HFF-Myc (cell line): ENCODE measurements at places on chromosomes 1 and 21.
A peak's percentile ranks its signal among the peaks of the same experiment; 100 is the strongest.

DNA sequence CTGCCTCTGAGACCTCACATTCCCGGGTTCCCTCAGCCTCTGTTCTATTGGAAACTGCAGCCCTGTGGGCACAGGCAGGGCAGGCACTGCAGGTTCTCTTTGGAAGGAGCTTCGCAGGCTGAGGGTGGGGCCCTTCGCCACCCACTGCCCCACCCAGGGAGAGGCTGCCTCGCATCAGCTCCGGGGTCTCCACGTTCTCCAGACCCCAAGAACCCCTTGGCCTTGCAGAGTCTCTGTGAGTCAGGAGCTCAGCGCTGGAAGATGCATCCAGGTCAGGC lies 8.6 kb upstream of the C1orf159 start:
- DNase-seq: no peak

GRCh38 chr1:228653748-228654147 lies 81.5 kb upstream of the RHOU start:
- DNase-seq: no peak

DNA sequence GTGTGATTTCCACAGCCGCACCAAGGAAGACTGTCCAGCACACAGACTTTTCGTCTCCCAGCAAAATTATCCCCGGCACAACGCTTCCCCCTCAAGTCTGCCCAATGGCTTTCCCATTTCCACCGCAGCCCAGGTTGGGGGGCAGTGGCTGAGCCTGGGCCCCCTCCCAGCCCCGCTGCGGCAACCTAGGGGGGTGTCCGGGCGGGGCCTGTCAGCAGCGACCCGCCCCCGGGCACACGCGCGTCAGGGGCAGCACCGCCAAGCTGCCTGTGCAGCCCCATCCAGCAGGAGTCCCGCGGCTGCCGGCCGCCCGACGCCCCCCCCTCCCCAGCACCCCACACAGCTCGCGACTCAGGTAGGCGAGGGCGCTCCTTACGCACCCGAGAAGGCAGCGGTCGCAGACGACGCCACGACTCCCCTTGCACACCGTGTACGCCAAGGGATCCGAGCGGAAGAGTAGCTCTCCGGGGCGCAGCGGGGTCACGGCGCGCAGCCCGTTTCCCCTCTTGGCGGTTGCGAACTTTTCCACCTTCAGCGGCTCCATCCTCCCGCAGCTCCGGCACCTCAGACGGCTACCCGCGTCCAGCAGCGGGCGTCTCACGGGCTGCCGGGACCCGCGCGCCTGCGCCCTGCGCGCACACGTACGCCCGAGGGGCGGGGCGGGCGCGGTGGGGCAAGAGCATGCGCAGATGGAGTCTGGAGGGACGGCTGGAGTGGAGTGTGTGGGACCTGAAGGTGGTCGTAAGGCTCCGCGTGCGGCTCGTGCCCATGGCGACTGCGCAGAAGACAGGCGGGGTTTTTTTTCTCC lies at the start of gene SMYD3:
Gene SMYD3, minus strand, starts transcription at position 606 of the 808 bp plus-strand sequence.
- DNase-seq: peak; percentile 25

GRCh38 chr1:93641527-93641926 lies 40.1 kb downstream of the BCAR3 start:
- DNase-seq: no peak

DNA sequence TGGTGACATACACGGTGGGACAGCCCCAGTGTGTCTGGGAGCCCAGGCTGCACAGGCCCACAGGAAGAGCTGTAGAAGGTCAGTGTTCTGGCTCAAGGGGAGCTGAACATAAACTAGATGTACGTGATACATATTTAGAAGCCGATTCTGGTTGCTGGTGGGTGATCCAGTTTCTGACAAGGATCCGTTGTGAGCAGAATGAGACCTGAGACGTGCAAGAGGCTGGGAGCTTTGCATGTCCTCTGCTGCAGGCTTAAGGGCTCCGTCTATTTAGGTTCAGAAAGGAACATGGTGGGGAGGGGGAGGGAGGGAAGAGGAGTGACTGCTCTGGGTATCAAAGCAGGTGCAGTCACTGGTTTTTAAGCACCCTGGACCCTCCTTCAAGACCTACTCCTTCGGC lies 18.6 kb downstream of the LRRC38 start:
- no peak for DNase-seq

DNA sequence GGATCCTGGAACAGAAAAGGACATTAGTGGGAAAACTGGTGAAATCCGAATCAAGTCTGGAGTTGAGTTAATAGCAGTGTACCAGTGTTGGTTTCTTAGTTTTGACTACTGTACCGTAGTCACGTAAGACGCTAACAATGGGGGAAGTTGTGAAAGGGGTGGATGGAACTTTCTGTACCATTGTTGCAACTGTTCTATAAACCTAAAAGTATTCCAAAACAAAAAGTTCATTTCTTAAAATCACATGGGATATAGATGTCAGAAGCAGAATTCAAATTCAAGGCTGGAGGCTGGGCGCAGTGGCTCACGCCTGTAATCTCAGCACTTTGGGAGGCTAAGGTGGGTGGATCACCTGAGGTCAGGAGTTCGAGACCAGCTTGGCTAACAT lies 16.9 kb downstream of the ARHGEF19 start:
- no peak for DNase-seq

GRCh38 chr1:159218649-159219636 lies 14.3 kb downstream of the ACKR1 start:
- DNase-seq: no peak

GRCh38 chr1:214404154-214404553 lies 123.2 kb downstream of the SMYD2 start:
- no peak for DNase-seq

GRCh38 chr1:76669624-76670315 lies 197.5 kb upstream of the ST6GALNAC5 start:
- no peak for DNase-seq

DNA sequence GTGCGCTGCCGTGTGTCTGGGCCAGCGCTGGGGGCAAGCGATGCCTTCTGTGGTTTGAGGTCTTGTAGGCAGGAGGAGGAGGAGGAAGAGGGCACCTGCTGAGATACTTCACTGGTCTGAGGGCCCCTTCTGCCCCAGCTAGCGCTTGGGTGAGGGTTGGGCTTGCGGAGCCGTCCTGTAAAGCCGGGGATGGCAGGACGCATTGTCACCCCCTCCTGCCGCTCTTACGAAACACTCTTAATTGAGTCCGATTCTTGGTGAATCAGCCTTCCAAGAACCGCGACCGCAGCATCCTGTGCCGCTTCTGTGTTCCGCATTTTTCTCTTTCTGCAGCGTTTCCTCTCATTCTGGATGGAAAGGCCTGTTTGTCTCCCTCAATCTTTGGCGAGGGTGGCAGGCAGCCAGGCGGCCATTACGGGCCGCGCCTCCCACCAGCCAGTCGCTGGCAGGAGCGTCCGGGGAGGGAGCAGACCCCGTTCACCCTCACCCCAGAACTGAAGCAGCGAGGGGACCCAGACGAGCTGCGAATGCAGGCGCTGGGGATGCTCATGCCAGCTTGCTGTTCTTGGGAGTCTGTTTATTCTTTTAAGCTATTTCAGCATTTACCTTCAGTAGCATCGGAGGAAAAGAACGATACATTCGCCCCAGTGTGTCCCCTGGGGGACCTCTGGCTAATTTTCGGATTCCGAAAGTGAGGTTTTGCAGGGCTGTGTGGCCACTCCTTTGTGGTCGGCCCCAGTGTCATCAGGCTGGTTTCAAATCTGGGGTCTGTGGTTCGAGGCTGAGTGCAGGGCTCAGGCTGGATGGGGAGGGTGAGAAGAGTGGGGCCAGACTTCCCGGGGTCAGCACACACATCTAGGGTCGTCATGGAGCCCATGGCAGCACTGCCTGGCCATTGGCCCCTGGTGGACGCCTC lies 62.7 kb downstream of the SKI start:
- DNase-seq: peak; percentile 92

DNA sequence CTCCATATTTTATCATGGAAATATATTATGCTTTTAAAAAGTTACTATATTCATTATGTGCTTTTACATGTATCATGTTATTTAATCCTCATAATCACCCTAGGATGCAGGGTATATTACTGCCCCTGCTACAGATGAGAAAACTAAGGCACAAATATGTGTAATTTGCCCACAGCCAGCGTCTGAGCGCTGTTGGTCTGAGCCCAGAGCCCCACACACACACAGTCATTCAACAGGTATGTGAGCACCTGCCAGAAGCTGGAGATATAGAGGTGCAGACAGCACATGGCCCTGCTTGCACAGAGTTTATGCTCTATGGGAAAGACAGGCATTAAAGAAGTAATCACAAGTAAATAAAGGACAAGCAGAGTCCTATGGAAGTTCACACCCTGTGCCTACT lies 49.8 kb upstream of the SEC16B start:
- DNase-seq: no peak

- no peak for DNase-seq
These were observed 126.9 kb downstream of the LRIG2 start for GRCh38 chr1:113199760-113200455.

DNA sequence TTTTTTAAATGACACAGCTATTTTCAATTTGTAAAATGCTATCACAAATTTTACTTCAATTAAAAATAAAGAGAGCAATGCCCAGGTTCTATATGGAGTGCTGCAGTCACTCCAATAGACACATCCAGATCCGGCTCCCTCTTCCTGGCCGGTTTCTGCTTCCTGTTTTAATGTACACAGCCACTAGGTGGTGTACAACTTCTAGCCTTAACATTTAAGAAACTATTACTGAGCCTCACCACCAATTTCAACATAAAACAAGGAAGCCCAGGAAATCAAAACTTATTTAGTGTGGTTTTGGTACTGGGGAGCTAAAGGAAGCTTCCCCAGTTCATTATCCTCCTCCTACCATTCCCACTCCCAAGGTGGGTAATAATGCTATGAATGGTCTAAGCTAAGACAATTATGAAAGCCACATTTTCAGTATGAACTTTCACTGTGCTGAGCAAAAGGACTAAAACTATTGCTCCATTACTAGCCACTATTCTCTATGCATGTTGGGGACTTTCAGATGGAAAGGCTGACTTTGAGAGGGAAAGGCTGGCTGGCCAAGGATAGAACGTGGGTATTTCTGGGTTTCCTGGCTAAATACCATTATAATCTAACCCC lies 25.5 kb upstream of the MTMR11 start:
- peak; percentile 42 for DNase-seq

GRCh38 chr1:47229886-47230691 lies 1.9 kb downstream of the TAL1 start:
- DNase-seq: no peak

GRCh38 chr1:220616836-220617235 lies 73.3 kb upstream of the C1orf115 start:
- no peak for DNase-seq

GRCh38 chr1:235403593-235403992 lies 36.4 kb downstream of the TBCE start:
- no peak for DNase-seq

DNA sequence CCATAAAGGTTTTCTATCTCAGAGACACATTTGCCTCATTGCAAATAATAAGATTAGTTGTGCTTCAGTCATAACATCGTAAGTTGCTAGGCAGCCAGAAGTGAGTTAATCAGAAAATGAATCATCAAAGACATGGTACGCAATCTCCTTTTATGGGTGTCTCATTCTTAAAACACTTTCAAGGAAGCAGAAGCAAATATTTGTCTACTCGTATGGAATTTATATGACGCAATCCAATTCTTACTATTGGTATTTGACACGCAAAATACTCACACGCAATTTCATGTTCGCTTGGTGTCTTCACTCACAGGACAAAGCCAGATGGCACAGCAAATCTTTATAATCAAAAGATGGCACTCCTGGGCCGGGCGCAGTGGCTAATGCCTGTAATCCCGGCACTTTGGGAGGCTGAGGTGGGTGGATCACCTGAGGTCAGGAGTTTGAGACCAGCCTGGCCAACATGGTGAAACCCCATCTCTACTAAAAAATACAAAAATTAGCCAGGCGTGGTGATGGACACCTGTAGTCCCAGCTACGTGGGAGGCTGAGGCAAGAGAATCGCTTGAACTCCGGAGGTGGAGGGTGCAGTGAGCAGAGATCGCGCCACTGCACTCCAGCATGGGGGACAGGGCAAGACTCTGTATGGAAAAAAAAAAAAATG lies 56.4 kb downstream of the HLCS start:
- peak; percentile 96 for DNase-seq

DNA sequence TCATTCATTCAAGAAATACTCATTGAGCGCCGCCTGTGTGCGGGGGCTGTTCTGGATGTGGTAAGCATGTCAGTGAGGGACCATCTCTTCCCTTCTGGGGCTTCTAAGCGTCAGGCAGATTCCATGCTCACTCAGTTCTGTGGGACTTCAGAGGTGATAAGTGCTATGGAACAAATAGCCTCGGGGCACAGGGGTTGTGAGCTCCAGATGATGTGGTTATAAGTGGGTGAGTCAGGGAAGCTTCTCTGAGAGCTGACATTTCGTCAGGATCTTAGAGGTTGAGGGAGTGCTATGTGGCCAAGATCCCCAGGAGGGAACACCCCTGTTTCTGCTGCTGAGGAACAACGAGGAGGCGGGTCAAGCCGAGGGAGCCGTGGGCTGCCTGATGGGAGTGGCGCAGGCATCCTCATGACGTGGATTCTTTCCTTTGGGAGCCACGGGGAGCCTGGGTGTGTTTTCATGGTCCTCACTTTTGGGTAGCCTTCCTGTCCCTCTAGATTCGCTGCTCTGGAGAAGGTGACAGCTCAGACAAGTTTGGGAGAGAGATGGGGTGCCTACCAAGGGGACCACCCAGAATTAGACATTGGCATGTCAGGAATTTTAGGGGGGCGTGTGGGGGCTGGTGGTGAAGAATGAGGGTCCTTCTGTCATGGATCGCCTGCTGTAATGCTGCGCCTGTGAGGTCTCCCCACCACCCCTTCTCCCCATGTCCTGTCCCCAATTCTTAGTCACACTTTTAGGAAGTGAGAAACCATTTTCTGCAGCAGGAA lies 38.5 kb downstream of the HUNK start:
- DNase-seq: peak; percentile 88

GRCh38 chr1:9817734-9818133 lies 6.0 kb downstream of the CLSTN1 start:
- no peak for DNase-seq

- no peak for DNase-seq
These were observed 260.5 kb upstream of the CHRM3 start for GRCh38 chr1:239125893-239126292.

GRCh38 chr1:70400335-70400734 lies 10.7 kb upstream of the CTH start:
- DNase-seq: no peak

DNA sequence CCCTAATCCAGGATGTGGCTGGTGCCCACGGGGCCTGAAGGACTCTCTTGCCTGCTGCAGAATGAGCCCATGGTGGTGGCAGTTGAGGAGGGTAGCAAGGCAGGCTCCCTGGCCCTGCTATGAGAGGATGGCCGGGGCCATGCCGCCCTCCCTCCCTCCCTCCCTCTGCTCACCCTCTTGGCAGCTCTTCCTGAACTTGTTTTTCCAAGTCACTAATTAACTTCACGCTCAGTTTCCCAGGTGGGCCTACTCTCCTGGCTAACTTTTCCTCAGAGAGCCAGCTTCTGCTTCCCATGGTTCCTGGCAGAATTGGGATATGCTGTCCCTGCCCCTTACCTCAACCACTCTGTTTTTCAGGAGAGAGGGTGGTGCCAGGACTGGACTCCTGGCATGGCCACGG lies 10.2 kb downstream of the KCNC4 start:
- no peak for DNase-seq

GRCh38 chr1:50488876-50489275 lies 65.6 kb upstream of the DMRTA2 start:
- DNase-seq: no peak

- DNase-seq: peak; percentile 67
These were observed 57.4 kb downstream of the COL6A1 start for GRCh38 chr21:46038871-46039397.
